Femur (tissue), 1 donor: ENCODE measurements at places on chromosomes 5 and 9.

DNA sequence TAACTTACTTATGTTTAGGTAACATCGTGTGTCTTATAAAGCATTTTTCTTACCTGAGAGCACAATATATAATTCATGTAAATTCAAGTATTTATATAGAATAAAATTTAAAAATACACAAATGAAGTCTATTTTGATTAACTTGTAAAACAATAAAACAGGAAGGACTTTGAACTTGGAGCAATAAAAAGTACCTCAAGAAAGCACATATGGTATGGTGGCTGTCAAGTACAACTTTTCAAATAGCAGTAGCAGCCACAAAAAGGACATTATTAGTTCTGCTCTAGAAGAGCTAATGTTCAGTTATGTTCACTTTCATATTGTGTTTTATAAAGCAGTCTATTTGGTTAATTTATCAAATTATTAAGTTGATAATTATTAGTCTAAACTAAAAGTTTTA, 31.4 kb downstream of the SLF1 start:
- DNase-seq: no peak

DNA sequence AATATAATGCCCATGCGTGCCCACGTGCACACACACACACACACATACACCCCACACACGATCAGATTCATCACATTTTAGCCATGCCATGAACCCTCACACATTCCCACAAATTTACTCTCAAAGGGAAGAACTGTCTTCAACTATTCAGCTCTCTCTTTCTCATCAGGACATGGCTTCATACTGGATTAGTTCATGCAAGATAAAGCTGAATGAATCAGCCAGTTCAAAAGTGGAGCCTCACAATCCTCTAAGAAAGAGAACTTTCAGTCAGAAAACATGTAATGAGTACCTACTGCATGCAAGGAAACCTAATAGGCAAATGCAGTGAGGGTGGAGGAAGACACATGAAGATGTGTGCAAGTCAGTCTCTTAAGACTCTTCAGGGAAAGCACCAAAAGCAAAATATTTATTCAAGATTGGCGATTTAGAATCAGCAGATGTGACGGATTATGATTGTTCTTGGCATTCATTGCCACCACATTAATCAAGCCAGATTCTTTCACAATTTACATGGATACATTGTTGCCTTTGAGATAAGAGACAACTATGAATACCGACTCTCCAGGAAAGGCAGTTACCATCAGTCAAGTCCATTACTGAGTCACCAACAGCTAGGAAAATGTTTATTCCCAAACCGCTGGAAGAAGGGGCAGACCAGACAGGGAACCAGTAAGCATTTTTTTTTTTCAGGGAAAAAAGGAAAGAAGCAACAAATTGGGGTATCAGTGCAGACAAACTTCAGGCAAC, 30.3 kb upstream of the PUM3 start:
- no peak for DNase-seq

- DNase-seq: peak; percentile 29
Observed at GRCh38 chr5:153959134-153959957, 79.4 kb downstream of the FAM114A2 start.

- DNase-seq: no peak
Observed at GRCh38 chr5:59125011-59125961, 542.4 kb downstream of the RAB3C start.

GRCh38 chr5:78527054-78527859, 121.3 kb downstream of the LHFPL2 start:
- peak; percentile 91 for DNase-seq

DNA sequence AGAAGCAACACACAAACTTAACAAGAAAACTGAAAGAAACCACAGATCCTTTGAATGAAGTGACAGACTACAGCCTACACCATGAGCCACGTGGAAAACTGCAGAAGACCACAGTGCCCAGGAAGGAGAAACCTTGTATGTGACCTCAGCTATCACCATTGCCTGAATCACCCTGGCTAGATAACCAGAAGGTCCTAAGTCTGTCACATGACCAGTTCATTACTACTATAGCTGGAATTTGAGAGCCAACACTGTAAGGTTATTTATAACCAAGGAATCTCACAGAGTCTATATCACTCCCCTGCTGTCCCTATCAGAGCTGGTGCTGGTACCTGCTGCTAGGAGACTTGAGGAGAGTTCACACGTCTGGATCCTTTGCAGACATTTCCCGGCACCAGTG, 90.3 kb upstream of the FBXL17 start:
- no peak for DNase-seq

- DNase-seq: no peak
Observed at GRCh38 chr5:124796495-124796894, 50.1 kb upstream of the ZNF608 start.

- DNase-seq: no peak
Observed at GRCh38 chr9:133889584-133890301, 102.4 kb downstream of the VAV2 start.

DNA sequence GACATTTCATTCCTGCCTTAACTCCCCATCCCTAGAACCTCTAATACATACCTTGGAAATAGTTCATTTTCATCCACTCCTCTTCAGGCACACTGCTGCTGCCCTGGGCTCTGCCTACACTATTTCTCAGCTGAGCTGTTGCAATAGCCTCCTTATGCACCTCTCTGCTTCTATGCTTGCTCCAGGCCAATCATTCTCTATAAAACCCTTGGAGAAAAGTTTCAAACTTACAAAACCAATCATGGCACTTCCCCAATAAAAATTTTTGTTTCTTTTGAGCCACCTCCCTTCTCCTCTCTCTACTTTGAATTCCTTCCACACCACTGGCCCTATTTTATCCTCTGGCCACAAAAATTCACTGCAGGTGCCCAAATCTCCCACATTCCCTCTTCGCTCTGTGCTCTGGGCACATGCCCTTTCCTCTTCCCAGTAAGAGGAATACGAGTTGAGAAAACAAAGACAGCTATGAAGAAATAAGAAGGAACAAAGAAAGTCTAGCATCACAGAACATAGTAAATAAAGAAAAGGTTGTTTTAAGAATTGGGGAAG, 301.4 kb downstream of the ELAVL2 start:
- DNase-seq: no peak

- DNase-seq: no peak
Observed at GRCh38 chr5:1130218-1130946, 18.5 kb upstream of the SLC12A7 start.

DNA sequence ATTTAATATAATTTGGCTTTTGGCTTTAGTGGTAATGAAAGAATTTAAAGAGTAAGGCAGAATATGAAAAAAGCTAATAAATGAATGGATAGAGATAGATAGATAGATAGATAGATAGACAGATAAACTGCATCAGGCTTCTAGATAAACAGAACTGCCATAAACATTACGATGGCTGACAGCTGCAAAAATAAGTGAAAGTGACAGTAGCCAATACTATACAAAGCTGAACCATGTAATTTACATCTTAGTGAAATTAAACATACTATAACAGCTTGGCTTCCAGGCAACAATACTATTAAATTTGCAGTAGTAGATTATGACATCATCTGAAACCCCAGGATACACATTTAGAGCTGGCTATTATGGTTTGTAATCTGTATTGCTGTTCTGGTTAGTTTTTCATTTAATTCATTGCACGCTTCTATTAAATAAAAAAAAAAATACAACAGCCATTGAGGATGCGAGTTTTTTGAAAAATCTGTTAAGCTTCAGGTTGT, 1354.8 kb downstream of the PTPRD start:
- DNase-seq: no peak

DNA sequence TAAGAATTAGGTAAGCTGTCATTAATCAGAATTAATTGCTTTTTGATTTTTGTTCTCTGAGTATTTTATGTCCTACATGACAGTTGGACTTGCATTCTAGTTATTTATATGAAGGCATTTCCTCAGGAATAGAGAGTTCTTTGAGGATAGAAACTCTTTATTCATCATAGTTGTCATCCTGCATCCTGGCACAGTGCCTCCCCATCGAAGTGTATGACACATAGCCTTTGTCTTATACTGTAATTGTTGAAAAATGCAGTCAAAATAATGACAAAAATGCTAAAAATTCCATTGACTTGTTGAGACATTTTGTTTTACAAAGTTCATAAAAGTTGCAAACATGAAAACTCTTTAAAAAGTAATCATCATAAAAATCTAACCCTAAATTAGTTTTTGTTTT, 36.5 kb downstream of the CFAP95 start:
- no peak for DNase-seq

DNA sequence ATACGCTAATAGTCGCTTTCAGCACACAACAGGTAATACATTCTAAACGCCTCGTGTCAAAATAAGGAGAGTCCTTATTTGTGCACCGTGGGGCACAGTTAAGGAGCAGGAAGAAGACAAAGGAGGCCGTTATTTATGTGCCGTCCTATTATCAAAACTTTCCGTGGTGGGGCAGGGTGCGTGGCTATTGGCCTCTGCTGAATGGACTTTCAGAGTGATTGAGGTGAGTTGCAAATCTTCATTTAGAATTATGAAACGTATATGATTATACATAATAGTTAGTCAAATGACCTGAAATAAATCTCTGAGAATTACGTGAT, 833 bp downstream of the C5orf24 start:
- no peak for DNase-seq

DNA sequence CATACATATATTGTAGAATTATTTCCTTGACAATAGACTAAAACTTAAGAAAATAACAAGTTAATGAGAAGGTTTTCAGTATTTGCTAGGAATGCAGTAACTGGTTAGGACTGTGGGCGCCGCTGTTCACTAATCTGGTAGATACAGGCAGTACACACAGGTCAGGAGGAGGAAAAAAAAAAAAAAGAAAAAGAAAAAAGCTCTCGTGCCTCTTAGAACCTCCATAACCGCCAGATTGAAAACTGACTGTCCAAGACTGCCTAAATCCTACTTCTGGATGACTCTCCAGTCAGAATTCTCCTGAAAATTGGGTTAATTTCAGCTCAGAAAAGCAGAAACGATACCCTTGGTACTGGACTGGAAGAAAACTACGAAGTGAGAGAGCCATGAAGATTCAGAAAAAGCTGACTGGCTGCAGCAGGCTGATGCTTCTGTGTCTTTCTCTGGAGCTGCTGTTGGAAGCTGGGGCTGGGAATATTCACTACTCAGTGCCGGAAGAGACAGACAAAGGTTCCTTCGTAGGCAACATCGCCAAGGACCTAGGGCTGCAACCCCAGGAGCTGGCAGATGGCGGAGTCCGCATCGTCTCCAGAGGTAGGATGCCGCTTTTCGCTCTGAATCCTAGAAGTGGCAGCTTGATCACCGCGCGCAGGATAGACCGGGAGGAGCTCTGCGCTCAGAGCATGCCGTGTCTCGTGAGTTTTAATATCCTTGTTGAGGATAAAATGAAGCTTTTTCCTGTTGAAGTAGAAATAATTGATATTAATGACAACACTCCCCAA, at the start of gene PCDHGA1:
Gene PCDHGA1 (plus strand): TSS at position 216 of the 782 bp plus-strand sequence.
- DNase-seq: no peak
